SK-N-DZ (cell line): ENCODE measurements at places on chromosomes 5 and 9.
A peak's percentile ranks its signal among the peaks of the same experiment; 100 is the strongest.

GRCh38 chr9:28762167-28762566 lies 1188.9 kb upstream of the C9orf72 start:
- DNase-seq = no peak

GRCh38 chr9:110036286-110036685 lies 171.7 kb downstream of the C9orf152 start:
- no peak for DNase-seq

- no peak for DNase-seq
Observed at GRCh38 chr5:86917117-86917579, 299.4 kb downstream of the COX7C start.

GRCh38 chr5:140658870-140659269 lies 5.8 kb upstream of the WDR55 start:
- no peak for DNase-seq

DNA sequence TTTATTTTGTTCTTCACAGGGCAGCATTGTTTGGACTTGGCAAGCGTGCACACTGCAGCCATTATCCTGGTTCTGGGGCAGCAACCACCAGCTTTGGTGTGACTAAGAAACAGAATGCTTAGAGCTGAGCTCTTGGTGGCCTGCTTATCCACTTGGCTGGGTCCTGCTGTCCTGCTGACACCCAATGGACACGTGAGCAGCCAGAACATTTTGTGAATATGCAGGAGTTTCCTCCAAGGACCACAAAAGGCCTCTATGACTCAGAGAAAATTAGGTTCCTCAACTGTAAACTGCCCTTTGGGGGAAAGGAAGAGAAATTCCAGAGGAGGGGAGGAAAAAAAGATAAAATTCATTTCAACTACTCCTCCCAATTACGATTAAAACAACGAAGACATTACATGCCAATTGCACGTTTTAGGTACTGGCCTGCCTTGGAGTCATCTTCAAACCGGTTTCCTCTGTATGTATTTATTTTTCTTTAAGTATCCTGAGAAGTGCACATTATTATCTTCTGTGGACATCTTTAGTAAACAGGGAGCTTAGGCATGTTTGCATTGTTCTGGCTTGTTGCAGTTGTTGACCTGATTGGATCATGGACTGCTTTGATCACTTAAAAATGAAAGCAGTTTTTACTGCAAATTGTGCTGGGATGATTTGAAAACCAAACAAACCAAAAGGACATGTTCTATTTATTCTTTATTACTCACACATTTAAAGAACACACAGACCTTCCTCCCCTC lies 82.3 kb upstream of the TLE4 start:
- no peak for DNase-seq

DNA sequence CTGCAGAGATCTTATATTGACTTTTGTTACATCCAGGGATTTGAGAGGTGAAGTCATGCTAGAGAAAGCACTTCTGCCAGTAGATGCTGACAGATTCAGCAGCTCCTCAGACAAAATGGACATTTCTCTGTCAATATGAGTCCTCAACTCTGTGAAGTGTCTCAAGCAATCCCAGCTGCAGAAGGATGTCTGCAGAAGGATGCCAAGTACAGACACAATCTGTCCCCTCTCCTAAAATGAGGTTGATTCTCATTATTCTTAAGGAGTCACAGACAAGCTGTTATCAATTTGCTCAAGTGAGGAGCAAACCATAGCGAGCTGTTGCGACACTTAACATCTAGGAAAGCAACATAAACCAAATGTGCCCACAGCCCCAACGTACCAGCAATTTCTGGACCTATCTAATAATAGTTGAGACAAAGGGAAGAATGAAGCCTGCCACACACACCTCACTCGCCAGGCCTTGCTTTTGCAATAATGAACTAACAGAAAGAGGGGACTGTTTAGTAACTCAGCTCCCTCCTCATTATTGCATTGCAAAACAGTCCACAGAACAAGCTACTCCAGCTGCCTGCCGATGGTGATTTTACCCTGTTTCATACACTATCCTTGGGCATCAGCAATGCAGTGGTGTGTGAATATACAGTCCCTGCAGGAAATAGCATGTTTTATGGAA lies 364.2 kb upstream of the PDE4D start:
- no peak for DNase-seq

- DNase-seq = peak; percentile 25
Observed at GRCh38 chr5:8908055-8908683, 637.7 kb downstream of the SEMA5A start.

DNA sequence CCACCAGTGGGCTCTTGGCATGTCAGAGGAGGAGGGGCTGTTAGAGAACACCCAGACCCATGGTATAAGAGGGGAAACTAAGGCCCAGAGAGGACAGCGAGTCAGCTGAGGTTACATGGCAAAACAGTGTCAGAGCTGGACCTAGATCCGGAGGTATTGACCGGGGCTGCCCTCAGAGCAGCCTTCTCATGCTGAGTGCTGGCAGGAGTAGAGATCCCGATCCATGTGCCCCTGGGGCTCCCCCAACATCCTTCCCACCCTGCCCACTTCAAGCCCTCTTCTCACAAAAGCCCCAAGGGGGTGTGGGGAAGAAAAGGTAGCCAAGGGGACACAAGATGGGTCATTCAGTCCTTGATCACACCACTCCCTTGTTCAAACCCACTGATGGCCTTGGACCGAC lies 19.9 kb downstream of the CSF1R start:
- DNase-seq = no peak

- DNase-seq = no peak
Observed at GRCh38 chr5:24385070-24385469, 259.7 kb downstream of the CDH10 start.

DNA sequence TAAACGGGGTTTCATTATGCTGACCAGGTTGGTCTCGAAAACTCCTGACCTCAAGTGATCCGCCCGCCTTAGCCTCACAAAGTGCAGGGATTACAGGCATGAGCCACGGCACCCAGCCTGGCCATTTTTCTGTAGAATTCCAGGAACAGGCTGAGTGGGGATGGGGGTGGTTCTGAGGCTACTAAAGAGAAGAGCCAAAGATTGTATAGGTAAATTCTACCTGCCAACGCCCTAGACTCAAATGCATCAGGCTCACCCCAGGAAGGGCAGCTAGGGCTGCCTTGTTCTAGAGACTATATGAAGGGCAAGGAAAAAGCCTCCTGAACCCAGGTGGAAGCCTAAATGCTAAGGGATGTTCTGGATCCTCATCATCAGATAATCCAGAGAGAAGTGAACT lies 1.6 kb upstream of the C5orf52 start:
- no peak for DNase-seq

- DNase-seq = no peak
Observed at GRCh38 chr9:79572032-79572607, 355 bp downstream of the TLE4 start.

DNA sequence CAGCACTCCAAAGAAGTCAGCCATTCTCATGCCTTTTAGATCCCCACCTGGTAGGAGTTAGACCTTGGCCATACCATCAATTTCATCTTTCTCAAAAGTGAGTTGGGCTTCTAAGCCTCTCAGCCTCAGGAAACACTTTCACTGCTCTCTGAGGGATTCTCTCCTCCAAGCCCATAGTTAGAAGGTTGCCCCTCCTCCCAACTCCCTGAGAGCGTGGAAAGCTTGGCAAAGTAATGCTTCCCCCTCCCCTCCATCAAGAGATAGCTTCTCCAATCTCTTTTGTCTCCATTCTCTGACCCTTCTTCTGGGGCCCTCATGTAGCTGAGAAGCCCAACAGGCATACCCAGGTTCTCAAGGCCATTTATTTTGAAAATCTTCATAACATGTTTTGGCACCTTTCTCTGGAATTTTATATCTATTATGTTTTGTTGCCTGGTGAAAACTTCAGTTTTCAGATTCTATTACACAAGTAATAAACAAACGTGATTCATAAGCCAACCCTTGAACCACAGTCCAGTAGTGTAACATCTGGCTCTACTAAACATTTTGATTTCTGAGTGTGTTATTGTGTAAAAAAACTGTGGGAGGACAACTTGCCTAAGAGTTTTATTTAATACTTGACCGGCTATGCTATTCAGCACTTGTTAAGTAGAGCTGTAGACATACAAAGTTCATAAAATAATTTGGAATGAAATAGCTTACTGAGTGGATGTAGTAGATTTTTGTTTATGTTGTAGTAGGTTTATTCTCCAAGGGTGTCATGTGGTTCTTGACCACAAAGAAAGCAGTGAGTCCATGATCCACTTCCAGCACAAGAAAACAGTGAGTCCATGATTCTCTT lies 17.1 kb downstream of the LVRN start:
- DNase-seq = no peak

- DNase-seq = no peak
Observed at GRCh38 chr9:136023410-136024225, 62.4 kb upstream of the UBAC1 start.

GRCh38 chr9:123488722-123489321 lies 132.8 kb downstream of the CRB2 start:
- no peak for DNase-seq

- DNase-seq = no peak
Observed at GRCh38 chr5:167657016-167657415, 634.4 kb upstream of the WWC1 start.

GRCh38 chr9:126114850-126115460 lies 211.7 kb upstream of the MVB12B start:
- no peak for DNase-seq

GRCh38 chr5:74095871-74096270 lies 469.9 kb downstream of the ARHGEF28 start:
- DNase-seq = no peak

GRCh38 chr9:125284855-125285254 lies 23.2 kb downstream of the GAPVD1 start:
- no peak for DNase-seq

GRCh38 chr5:27290172-27290571 lies 251.8 kb upstream of the CDH9 start:
- no peak for DNase-seq

DNA sequence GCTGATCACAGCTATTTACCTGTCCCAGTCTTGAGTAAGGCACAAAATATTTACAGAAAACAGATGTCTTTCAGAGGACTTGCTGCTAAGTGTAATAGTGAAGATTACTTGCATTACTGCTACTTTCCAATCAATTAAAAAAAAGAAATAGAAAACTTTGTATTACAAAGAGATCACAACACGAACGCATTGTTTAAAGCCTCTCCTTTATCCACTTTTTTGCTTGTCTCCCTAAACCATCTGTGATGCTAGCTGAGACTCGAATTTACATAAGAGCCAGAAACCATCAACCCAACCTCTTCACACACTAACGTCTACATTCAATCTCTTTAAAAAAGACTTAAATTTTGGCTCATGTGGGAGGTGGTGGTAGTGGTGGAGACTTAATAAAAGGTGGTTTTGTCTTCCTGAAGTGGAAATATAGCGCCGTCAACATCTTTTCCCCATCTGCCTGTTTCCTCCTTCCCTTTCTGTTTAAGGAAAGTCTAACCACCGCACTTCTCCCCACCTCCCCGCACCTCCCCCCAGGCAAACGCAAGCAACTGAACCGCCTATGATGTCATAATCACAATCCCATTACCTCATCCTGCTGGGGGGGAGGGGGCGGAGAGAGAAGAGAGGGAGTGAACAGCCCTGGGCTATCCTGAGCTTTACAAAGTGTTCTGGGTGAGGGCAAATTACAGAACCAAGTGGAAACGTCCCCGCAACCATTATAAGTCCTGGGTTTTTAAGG lies 948 bp upstream of the FAM53C start:
- no peak for DNase-seq

GRCh38 chr9:14400658-14400995 lies 86.7 kb upstream of the NFIB start:
- peak; percentile 10 for DNase-seq

GRCh38 chr5:127834094-127834531 lies 130.9 kb downstream of the CCDC192 start:
- DNase-seq = no peak

DNA sequence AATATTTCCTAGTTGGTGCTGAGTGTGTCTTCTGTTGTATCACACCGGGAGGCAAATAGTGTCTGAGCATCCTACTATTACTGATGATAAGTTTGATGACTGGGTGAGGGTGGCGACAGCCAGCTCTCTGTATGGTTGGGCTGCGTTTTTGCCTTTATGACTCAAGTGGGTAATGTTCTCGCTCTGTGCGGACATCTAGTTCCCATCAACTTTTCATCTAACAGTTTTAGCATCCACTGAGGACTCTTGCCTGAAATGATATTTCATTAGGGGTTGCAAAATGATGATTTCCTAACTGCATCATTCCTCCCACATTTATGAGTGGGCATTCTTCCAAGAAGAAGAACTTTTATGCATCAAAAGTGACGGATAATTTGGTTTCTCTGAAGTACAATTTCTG lies 26.5 kb downstream of the HMCN2 start:
- DNase-seq = no peak

DNA sequence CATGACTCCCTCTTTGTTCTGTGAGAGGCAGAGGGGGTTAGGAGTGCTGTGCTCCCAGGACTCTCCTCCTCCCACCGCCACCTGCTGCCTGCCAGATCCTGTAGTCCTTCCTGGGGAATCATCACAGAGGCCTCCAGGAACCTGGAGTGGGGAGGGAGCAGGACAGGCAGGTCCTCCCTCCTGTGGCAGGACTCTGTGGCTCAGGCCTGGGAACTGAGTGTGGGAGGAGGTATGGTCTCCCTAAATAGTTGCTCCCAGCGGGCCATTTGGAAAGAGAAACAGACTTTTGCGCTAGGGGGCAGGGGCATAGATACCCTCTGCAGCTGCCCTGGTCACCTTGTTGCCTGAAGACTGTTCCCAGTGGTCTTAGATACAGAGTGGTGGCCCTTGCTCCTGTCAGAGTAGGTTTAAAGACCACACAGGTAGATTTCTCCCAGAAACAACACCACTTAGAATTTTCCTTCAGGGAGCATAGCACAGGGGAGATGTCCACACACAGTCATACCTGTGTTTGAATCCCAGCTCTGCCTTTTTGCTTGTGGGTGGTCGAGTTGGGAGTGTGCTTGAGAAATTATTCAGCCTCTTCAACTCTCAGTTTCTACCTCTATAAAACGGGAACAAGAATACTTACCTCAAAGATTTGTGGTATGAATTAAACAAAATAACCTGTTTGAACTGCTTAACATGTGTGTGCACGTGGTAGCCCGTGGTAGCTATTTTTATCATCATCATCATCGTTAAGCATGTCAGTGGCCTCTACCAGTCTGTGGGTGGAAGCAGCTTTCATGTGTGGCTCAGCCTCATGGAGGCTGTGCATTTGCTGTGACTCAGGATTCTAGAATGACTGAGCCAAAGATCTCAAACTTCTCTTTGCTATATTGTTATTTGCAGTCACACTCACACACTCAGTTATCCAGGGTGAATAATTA lies 55.8 kb downstream of the SLC22A5 start:
- DNase-seq = no peak

GRCh38 chr9:33374634-33375237 lies 27.6 kb downstream of the AQP7 start:
- peak; percentile 70 for DNase-seq
